Left ventricle myocardium inferior (tissue), 1 donor: ENCODE measurements at places on chromosomes 3 and 15.
A peak's percentile ranks its signal among the peaks of the same experiment; 100 is the strongest.

- no peak for DNase-seq
Observed at GRCh38 chr3:113495035-113495434, 19.9 kb downstream of the SPICE1 start.

GRCh38 chr3:87696124-87697013, 362.4 kb downstream of the CGGBP1 start:
- no peak for DNase-seq

DNA sequence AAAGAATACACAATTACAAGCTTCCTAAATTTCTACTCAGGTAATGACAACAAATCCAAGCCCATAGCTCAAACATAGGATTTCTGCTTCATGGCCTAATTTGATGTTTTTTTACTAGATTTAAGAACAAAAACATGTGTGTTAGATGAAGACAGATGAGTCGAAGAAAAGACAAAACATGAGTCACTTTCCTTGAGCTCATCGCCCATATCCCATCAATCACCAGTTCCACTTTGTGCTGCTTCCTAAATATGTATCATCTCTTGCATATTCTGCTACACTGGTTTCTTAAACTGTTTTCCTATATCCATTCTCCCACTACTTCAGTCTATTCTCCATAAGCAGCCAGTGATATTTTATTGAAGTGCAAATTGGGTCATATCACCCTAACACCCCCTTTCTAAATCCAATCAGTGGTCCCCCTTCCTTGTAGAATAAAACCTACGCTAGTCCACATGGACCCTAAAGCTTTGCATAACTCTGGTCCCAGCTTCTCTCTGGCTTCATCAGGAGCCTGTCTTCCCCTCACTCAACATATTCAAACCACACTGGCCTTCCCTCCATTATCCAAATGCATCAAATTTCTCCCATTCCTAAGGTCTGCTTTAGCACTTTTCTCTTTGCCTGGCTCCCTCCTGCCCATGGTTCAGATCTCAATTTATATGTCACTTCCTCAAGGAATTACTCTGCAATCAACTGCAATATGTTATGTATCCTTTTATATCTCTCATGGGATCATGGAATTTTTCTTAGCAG, 1033.9 kb downstream of the FHIT start:
- no peak for DNase-seq

DNA sequence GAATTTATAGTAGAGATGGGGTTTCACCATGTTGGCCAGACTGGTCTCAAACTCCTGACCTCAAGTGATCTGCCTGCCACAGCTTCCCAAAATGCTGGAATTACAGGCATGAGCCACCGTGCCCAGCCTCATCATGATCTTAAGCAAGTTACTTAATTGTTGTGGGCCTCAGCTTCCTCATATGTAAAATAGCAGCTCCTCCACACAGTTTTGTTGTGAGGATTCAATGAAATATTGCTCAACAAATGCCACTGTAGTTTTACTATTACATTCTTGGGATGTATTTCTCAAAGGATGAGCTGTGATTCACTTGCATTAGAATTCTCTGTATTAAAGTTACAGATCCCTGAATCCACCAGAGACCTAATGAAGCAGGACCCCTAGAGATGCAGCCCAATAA, 168.8 kb downstream of the ADAMTS9 start:
- DNase-seq = no peak

DNA sequence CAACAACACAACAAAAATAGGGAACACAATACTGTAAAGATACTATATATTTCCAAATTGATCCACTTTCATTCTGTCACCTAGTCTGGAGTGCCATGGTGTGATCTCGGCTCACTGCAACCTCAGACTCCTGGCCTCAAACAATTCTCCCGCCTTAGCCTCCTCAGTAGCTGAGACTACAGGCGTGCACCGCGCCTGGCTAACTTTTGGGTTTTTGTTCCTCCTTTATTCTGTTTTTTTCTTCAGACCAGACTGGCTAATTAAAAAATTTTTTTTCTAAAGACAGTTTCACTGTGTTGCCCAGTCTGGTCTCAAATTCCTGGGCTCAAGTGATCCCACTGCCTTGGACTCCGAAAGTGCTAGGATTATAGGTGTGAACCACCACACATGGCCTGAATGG, 5.3 kb downstream of the BCL2L10 start:
- no peak for DNase-seq

DNA sequence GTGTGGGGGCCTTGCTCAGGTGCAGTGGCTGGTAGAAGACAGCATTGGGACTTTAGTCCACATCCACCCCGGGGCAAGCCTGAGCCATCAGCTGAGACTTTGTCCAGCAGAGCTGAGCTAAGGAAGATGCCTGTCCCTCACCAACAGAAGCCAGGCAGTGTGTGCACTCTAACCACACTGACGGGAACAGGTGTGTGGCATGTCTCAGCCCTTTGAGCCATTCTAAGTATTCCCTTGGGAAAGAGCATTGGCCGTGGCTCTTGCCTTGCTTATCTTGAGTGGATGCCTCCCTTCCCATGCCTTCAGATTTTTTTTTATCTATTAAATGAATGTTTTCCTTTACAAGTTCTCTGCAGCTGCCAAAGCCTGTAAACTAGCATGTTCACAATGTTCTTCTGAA, 3.5 kb downstream of the GABRA5 start:
- DNase-seq = no peak

GRCh38 chr3:5276934-5277333, 89.4 kb downstream of the EDEM1 start:
- DNase-seq = no peak

DNA sequence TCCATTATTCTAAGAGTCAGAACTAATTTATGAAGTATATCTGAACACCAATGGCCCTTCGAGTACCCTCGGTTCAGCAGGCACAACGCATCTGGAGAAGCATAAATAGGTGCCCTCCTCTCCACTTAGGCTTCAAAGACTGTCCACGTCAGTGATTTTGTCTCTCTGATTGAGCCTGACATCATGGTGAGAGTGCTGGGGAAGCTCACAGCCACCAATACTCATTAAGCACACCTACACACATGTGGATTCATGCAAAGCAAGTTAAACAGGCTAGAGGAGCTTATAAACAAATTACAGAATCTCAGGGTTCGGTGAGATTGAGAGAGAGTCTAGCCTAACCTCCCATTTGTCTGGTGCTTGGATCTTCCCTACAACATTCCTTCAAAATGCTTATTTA, 3.6 kb downstream of the CLDN1 start:
- DNase-seq = no peak

DNA sequence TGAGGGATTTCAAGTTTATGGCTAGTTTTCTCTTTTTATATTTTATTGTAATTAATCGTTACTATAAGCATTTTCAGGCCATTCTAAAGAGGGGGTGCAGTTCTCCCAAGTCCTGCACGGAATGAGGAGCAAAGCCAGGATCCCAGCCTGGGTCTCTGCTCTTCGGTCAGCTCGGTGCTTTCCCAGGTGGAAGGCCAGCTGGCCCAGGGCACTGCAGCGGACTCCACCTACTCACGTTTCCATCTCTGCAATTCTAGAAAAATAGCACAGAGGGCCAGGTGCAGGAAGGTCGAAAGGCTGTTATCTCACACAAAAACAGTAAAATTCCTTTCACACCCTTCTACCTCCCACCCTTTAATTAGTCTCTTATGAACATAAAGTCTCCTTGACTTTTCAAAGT, 59.5 kb upstream of the HES1 start:
- no peak for DNase-seq

DNA sequence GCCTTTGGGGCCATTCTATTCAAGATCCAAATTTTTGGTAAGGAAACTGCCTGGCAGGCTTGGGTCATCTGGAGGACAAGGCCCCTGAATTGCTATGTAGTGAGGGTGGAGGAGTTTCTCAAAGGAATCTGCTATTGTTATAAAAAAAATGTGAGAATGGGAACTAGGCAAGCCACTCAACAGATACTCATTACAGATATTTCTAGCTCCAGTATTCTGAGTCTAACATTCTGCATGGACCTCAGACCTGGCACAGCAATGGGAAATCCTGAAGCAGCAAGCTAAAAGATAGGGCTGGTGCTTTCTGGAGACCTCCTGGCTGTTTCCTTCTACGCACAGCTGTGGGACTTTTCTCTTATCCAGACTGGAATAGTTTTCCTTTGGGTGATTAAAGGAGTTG, 430.7 kb upstream of the RBMS3 start:
- DNase-seq = no peak

GRCh38 chr3:165544432-165544831, 292.8 kb downstream of the BCHE start:
- no peak for DNase-seq

DNA sequence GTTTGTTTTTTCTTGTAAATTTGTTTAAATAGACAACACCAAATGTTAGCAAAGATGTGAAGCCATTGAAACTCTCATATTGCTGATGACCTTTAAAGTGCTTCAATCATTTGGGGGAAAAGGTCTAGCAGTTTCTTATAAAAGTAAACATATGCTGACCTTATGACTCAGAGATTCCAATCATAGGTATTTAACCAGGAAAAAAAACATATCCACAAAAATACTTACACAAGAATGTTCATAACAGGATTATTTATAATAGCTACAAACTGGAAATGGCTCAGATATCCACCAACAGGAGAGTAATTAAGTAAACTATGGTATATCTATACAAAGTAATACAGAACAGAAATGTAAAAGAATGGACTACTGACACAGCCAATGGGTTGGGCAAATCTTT, 27.1 kb upstream of the RORA start:
- DNase-seq = no peak

- no peak for DNase-seq
Observed at GRCh38 chr15:31346367-31347066, 19.9 kb downstream of the KLF13 start.

DNA sequence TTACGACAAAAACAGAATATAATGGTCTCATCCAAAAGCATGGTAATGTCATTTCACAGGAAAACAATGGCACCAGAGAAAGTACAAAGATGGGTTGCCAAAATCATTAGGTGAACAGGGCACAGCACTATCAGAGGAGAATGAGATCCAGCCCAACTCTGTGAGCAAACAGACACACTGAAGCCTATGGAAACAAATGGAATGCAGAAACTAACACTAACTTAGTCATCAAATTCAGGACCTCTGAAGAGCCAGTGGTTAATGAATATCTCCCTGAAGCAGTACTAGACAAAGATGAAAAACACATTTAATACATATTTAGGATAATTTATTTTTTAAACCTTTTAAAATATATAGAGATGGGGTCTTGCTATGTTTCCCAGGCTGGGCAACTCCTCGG, 14.6 kb upstream of the RPS17 start:
- DNase-seq = no peak

DNA sequence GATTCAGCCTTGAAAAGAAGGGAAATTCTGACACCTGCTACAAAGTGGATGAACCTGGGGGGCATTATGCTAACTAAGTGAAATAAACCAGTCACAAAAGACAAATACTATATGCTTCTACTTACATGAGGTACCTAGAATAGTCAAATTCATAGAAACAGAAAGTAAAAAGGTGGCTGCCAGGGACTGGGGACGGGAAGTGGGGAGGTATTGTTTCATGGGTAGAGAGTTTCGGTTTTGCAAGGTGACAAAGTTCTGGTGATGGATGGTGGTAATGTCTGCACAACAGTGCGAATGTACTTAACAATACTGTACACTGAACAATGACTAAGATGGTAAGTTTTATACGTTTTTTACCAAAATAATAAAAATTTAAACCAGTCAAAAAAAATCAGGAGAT, 4.8 kb downstream of the IDH2 start:
- DNase-seq = no peak

GRCh38 chr15:67715170-67715569, 110.1 kb upstream of the SKOR1 start:
- no peak for DNase-seq

DNA sequence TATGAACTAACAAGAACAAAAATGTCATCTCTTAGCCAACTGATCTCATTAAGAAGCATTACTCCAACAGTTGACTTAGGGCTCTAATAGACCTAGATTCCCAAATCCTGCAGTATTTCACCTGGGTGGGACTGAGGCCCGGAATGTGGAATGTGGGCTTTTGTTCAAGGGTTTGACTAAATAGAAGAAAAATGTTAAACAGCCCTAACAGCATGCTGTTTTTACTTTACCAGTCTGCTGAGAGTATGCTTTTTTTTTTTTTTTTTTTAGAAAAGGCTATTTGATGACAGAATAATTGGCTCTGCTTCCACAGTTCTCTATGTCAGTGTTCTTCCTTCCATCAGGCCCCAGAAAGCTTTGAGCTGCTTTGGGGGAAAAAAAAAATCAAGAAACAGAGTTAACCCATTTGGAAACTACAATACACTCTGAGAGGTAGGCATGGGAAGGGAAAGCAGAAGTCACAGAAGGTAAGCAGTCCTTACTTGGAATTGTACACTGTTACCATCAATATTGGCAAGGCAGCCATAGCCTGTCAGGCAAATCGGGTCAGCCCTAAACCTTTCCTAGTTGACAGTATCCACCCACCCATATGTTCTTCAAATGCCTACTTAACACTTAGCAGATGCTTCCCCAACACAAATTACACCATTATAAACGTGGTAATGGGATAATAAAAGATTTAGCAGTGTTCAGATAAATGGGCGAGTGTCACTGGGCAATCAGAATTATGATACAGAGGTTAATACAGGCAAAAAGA, 224.2 kb downstream of the CNTN3 start:
- DNase-seq = no peak

DNA sequence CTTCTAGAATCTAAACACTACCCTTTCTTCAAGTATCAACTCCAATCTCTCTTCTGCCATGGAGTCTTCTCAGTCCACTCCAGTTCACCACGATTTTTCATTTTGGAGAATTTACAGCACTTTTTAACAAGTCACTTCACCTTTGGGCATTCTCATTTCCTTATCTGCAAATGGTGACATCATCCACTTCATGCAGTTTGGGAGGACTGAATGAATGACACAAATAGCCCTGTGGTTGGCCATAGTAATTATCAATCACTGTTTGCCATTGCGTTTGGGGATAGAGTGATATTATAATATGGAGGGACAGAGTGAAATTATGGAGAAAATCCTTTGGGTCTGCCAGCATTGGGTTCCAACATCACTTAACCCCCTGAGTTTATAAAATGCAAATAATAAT, 38.0 kb upstream of the TM4SF1 start:
- no peak for DNase-seq

GRCh38 chr3:111737706-111738086, 121.4 kb upstream of the PHLDB2 start:
- peak; percentile 31 for DNase-seq

- DNase-seq = no peak
Observed at GRCh38 chr15:98683831-98684230, 35.5 kb downstream of the IGF1R start.

- no peak for DNase-seq
Observed at GRCh38 chr3:112464264-112464663, 35.0 kb downstream of the BTLA start.

DNA sequence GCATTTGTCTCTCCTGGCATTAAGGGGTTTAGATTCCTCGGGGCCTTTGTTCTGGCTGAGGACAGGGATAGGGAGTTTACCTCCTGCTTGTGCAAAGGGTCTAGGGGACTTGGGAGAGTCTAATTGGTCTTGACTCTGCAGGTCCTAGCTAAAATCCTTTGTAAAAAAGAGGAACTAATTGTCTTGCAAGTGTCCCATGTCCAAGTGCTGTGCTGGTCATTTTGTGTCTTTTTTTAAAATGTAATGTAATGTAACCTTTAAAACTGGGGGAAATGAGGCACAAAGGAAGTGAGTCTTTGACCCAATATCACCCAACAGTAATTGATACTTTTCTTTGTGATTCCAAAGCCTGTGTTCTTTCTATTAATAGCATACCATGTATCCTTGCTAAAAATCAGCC, 14.9 kb upstream of the C3orf80 start:
- no peak for DNase-seq

GRCh38 chr15:52529341-52529924, 753 bp upstream of the MYO5A start:
- no peak for DNase-seq

- DNase-seq = no peak
Observed at GRCh38 chr15:26721232-26721967, 51.5 kb downstream of the GABRB3 start.
